Naive thymus-derived CD4-positive, alpha-beta T cell (primary cell): ENCODE measurements at places on chromosomes 11 and 22.

DNA sequence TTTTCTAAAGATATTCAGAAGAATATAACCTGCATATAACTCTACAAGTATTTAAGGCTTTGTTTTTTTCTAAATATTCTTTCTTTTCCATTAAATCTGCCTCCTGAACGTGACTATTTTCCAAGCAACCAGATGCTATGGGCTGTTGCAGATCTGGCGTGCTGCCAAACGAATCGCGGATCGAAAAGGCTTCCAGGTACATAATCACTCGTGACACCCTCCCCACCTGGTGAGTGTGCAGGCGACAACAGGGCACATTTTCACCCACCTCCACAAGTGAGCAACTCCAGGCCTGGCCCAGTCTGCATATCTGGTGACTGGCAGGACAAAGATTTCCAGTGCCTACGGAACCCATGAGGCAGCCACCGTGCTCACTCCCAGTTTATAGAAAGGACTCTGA is 660.1 kb downstream of the OPCML start:
- no peak for DNase-seq

DNA sequence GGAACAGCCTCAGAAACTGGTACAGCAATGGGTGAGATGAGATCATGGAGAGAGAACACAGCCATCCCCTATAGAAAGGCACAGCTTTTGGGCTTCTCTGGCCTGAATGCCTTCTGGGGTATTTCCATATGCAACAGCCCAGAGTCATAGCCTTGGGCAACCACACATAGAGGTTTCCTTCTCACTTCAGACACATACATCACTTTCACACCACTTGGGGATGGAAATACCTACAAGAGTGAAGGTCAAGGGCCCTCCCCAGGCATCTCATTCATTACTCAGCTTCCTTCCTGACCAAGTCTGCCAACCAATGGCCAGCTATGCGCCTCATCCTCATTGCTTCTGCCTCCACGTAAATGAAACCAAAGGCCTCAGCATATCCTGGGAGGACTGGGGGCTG is 17.7 kb upstream of the OLFML1 start:
- no peak for DNase-seq

- DNase-seq: no peak
Measured at GRCh38 chr11:47414685-47415070, 6.3 kb downstream of the SLC39A13 start.

DNA sequence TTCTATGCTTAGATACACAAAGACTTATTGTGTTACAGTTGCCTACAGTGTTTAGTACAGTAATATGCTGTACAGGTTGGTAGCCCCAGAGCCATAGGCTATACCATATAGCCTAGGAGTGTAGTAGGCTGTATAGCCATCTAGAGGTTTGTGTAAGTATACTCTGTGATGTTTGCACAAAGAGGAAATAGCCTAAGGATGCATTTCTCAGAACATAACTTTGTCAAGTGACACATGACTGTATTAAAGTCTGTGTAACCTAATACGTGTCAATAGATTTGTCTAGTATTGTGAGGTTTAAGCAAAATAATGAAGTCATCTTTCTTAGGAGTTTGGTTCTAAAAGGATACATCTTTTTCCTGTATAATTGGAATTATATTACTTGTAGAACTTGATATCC is 5.5 kb downstream of the ZC3H12C start:
- no peak for DNase-seq

DNA sequence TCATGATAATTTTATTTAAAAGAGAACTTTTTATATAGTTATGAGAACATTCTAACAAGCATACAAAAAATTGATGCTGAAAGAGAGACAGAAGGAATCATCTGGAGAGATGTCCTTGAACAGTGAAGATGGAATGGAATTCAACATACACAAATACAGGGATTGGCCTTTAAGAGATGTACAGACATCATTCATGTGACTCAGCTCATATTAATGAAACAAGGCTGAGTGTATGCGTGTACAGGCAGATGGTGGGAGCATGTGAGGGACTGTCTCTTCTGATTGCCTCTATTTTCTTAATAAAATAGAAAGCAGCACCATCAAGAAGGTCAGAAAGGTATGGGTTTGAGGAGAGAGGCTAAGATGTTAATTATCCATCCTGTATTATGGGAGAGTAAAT is 793.3 kb downstream of the CNTN5 start:
- no peak for DNase-seq
